ENCODE measurements at places on chromosomes 4 and X.

GRCh38 chr4:108649863-108650211, 562 bp upstream of the OSTC start:
- no peak for DNase-seq

GRCh38 chrX:69603566-69604194, 12.2 kb upstream of the EDA start:
- no peak for DNase-seq

DNA sequence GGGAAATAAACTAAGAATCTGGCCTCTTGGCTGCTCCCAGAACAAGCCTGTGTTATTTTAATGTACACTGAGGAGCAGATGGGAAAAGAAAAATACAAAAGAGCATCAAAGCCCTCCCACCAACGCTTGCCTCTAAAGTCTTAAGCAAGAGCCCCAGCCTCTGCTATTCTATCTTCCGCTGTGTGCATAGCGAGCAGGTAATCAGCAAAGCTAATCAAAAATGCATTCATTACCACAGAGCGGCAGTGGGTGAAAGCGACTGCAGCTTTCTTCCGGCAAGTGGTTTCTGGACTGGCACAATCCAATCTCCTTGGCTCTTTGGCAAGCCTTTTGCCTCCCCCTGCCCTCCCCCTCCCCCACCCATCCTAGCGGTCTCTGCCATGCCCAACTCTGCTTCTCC, 13.5 kb upstream of the GRIA3 start:
- no peak for DNase-seq

GRCh38 chrX:20952180-20952579, 422.0 kb upstream of the CNKSR2 start:
- no peak for DNase-seq

- no peak for DNase-seq
Measured at GRCh38 chr4:187798385-187798784, 197.2 kb upstream of the ZFP42 start.

DNA sequence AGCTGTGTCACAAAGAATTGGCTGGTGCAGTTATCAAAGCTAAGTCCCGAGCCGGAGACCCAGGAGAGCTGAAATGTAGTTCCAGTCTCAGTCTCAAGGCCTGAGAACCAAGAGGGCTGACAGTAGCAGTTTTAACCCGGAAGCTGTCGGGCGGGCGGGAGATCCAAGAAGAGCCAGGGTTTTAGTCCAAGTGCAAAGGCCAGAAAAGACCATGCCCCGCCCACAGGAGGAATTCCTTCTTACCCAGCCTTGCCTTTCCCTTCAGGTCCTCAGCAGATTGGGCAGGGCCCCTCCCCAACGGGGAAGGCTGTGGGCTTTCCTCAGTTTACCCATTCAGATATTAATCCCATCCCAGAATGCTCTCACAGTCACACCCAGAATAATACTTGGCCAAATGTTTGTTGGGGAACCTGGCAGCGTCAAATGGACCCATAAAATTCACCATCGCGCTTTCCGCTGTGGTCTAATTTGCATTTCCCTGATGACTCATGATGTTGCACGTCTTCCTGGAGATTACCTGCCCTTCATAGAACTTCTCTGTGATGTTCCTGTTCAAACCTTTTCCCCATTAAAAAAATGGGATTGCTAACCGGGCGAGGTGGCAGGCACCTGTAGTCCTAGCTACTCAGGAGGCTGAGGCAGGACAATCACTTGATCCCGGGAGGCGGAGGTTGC, 16.2 kb downstream of the MAEA start:
- DNase-seq, result no peak

DNA sequence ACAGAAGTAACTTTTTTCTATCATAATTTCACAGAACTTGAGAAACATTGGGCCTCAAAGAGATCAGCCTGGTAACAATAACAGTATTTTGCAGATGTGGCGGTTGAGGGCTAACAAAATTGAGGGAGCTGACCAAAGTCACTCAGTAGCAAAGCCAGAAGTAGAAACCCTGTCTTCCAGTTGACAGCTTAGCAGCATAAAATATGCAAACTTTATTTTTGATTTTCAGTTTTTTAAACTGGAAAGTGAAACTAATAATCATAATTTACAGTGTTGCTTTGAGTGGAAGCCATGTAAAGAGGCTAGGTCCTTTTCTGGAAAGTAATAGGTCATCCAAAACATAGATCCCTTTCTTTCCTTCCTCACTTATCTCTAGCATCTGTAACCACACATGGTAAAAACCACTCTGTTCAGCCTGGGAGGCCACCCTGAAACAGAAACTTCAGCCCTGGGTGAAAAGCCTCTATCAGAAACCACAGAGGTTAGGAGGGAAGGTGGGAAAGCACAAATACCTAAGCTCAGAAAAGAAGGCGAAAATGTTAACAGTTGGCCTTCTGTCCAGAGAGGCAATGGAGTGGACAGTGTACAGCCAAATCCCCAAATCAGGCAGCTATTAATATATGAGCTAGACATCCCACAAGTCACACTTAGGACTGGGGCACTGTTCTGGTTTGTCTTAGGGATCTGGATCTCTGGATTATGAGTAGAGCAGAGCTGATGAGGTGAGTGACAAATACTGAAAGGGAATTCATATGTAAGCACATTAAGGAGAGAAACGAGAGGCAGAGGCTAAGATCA, 61.1 kb upstream of the ARSJ start:
- DNase-seq, result no peak

- no peak for DNase-seq
Measured at GRCh38 chr4:5972571-5972970, 45.7 kb downstream of the C4orf50 start.

GRCh38 chr4:80135702-80136058, 61.6 kb upstream of the PRDM8 start:
- DNase-seq, result no peak

DNA sequence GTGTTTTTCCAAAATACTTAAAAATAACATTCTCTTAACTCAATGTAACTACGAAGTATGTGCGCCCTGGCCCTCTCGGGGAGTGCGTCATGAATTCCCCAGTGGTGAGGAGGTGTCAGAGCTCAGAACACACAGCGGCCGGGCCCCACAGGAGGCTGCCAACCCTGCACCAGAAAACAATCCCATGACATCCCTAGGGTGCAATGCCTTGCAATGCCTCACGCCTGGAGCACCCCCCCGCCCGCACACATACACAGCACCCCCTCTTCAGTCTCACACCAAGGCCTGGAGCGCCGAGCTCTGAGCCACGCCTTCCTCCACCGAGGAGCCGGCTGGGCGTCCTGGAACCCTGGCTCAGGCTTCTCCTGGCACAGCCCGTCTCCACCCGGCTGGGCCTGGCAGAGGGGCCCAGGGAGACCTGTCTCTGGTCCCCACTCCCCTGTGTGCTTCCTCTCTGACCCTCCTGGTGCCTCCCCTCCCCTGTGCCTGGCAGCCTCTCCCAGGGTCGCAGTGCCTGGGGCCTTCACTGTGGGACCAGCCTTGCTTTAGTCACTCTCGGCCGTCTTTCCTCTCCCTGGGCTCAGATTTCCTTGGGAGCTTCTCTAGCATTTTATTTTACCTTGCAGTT, 108.2 kb upstream of the ADRA2C start:
- DNase-seq, result no peak

DNA sequence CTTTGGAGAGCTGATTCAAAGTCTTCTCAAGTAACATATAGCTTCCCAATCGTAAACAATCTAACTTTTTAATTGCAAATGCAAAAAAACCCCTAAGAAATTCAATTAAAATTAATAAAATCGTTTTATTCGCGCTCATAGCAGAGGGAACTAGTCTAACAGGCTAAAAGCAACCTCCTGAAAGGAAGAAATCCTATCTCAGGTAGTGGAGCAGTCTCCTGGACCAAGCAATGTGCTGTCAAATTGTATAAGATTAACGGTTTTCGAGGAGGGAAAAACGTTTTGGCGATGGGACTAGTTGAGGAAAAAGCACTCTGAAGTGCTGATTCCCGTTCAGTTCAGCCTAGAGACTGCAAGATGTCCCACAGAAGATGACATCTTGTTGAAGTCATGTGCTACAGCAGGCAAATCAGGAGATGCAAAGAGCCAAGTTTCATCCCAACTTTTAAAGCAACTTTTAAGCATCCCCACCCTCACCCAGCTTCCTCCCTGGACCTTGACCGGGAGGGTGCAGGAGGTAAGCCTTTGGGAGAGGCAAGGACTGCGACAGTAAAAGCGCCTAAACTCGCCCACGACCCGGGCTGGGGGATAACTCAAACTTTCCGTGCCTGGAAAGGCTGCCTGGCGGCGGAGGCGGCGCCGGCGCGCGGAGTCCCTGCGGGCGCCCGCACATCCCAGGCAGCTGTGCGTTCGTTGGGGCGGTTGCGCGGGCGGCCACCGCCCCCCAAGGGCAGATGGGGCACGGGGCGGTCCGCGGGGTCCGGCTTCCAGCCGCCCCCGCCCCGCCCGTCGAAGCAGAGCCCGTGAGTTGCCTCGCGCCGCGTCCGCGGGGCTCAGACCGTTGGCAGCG, 784 bp downstream of the MAP7D3 start:
- no peak for DNase-seq

- DNase-seq, result no peak
Measured at GRCh38 chr4:17173300-17173699, 274.9 kb upstream of the LDB2 start.

Measured in vagina (tissue), 2 donors.